NCI-H774 (cell line): ENCODE measurements at places on chromosomes 5 and 9.

DNA sequence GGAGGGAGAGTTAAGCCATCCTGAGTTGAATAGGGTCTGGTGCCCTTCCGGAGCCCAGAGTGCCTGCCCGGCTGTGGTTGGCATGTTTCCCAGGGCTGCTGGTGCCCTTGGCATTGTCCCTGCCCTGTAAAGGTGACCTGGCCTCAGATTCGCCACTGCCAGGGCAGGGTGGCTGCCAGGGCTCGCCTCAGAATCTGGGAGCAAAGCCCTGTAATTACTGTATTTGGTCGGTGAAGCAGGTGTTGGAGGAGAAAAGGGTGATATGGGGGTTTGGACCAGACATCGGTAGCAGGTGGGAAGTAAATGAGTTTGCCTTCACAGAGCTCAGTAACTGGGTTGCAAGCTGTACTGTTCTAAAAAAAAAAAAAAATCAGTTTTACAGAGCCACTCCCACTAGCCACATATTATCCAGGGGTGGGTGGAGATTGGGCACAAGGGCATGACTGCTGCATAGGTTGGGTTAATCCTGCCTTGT, 47.6 kb downstream of the RGS3 start:
- peak; percentile 57 for DNase-seq

DNA sequence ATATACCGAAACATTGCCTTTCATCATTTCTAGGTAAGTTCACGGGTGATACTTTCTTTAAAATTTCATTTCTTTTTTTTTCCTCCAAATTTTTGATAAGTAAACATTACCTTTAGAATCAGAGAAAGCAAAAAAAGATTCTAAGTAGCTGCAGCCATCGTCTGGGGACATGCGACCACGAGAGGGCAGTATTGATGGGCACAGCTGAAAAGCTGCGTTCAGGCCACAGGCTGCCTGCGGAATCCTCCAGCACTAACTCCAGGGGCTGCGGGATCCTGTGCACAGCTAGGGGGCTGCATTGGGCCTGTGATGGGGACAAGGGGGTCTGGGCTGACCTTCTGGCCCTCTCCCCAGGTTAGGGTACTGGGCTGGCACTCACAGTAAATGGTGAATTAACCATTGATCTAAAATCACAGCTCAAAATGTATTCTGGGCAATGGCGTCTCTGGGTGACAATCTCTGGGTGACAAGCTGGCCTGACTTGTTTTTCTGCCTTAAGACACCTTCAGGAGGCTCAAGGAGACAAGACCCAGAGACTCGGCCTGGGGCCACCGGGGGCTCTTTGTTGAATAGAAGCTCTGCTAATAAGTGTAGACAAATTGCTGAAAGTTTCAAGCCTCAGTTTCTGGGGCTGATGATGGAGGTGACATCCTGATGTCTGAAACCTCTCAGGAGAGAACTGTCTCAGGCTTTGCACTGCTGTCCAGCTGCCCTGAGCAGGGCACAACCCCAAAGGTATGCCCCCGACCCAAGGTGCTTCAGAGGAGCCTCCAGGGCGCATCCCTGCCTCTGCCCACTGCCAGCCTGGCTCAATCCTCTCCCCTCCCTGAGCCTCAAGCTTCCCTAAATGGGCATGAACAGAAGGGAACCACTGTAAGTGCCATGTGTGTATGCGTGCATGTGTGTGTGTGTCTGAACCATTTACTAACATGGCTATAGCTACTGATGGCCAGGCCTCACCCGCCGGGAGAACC, 44.3 kb upstream of the SARDH start:
- DNase-seq: no peak

DNA sequence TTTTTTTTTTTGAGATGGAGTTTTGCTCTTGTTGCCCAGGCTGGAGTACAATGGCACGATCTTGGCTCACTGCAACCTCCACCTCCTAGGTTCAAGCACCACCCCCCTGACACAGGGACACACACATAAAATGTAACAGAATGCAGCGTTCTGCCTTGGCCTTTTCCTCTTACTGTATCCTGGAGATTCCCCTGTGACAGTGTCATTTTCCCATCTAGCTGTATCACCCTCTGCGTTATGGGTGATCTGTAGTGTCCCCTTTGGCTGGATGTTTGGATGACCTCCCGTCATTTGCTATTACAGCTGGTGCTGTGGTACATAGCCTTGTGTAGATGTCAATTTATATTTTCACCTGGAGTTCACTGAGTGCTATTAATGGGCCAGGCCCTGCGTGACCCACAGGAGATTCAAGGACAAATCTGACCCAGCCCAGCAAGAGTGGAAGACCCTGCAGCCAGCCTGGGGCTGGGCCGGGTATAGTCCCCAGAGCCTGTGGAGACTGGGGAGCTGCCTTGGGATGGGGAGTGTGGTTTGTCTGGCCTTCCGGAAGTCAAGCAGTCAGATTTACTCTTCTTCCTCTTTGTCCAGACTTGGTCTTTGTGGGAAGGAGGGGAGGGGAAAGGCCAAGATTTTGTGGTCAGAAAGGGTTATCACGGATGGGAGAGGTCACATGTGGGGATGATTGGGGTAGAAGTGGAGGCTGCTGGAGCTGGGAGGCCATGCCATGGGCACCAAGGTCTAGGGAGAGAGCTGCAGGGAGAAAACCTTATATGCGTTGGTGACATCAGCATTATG, 43.6 kb downstream of the ERGIC1 start:
- no peak for DNase-seq

DNA sequence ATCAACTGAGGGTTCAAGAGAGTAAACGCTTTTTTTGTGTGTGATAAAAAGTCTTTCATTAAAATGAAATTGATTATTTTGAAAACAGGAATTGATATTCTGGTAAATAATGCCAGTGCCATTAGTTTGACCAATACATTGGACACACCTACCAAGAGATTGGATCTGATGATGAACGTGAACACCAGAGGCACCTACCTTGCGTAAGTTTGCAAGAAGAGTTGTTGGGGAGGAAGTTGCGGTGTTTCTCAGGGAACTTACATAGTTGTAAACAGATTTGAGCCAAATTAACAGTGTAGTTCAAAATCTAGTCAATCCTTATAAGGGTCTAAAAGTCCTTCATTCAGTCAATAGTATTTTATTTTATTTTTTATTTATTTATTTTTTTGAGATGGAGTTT, 28.9 kb downstream of the HSDL2 start:
- no peak for DNase-seq

DNA sequence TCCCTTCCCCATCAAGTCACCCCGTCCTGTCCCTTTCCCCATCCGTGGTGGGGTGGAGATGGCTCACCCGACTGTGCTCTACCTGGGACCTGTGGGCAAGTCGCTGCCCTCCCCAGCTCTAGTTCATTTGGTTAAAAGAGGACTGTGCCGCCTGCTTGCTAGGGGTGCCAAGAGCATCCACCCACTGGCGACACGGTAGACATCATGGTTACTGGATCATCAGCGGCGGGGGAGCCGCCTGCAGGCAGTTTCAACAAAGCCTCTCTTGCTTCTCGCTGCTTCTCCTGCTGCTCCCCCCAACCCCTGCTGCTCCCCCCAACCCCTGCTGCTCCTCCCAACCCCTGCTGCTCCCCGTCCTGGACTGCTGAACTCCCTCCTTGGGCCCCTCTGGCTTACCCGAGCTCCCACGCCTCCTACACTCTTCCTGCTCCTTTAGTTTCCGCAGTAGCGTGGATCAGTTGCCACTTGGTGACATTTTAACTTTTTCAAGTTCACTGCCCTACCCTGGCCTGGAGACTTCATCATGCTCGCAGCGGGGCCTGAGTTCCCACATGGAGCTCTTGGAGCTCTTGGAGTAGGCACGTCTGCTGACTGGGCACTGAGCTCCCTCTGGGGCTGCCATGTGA, 22.0 kb upstream of the SCGB3A1 start:
- DNase-seq: no peak

DNA sequence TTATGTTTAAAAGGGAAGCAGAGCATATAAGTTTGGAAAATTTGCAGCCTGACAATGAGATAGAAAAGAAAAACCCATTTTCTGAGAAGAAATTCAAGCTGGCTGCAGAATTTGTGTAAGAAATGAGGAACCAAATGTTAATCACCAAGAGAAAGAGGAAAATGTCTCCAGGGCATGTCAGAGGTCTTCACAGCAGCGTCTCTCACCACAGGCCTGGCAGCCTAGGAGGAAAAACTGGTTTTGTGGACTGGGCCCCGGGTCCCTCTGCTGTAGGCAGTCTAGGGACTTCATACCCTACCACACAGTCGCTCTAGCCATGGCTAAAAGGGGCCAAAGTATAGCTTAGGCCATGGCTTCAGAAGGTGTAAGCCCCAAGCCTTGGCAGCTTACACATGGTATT, 32.1 kb upstream of the HSD17B4 start:
- DNase-seq: no peak

DNA sequence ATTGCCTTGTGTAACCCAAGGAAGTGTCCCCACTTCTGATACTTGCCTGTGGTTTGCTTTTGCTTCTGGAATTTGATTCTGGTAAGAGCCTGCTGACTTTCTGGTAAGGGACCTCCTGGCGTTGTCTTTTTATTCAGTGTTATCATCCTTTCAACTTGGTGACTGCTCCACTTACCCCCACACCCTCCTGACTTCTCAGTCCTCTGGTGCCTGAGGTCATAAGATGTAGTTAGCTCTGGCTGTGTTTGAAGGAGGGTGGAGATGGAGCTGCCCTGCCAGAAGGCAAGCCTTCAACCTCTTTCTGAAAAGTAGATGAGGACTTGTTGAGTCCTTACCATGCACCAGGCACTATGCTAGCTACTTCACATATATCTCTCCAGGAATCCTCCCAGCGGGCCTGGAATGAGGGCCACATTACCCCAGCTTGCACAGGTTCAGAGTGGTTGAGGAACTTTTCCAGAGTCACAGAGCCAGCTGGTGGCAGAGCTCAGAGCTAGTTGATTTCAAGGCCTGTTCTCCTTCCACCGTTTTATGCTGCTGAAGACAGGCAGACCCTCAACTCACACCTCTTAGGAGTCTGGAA, 45.2 kb upstream of the PITX1 start:
- no peak for DNase-seq

- no peak for DNase-seq
Observed at GRCh38 chr5:141709699-141710267, 27.8 kb upstream of the ARAP3 start.
